Naive thymus-derived CD4-positive, alpha-beta T cell (primary cell): ENCODE measurements at places on chromosomes 6 and 20. TPM values are rescaled to one million over a fixed set of nuclear protein-coding genes. Genes with fewer than 3 reads are reported as not detected.

DNA sequence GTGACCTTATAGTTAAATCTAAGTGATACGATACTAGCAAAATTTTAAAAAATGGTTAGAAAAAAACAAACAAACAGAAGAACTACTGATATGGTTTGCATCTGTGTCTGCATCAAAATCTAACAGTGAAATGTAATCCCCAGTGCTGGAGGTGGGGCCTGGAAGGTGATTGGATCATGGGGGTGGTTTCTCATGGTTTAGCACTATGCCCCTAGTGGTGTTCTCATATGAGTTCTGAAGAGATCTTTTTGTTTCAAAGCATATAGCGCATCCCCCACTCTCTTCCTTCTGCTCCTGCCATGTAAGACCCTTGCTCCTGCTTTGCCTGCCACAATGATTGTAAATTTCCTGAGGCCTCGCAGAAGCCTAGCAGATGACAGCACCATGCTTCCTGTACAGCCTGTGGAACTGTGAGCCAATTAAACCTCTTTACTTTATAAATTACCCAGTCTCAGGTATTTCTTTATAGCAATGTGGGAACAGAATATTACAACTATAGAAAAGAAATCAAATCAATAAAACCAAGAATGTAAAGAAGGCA lies 5.4 kb downstream of the FBXL4 start:
- DNase-seq = no peak

DNA sequence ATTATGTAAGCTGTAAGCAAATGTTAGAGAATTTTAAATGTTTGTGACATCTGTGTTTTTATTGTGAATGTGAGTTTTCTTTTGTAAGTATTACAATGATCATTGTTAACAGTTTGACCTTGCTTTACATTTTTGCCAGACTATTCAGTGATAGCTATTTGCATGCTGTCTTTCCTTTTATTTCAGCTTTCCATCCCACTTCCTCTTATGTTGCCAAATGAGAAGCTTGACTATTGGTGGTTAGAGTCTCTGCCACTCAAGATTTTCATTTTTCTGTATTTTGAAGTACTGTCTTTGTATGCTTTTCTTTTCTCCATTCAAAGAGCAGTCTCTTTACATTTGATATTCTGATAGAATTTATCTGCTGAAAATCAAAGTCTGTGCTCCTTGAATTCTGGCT lies 104.1 kb downstream of the PRIM2 start:
- no peak for DNase-seq

SUMO4 gene
- total RNA-seq = 10.2 TPM

DNA sequence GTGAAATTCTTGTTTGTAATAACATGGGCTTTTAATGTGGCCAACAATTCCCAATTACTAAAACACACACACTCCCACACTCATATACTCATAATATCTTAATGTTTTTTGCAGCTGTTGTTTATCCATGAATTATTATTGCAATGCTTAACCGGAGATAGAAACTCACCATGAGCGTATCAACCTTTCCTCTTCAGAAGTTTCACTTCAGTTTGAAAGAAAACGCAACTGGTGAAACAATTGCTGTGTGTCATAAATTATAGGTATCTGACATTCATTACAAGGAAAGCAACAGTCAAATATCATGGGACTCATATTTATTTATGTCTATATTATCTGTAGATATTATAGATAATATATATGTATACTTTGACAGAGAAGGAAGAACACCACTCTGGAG lies 104.1 kb downstream of the HDGFL1 start:
- DNase-seq = no peak

DNA sequence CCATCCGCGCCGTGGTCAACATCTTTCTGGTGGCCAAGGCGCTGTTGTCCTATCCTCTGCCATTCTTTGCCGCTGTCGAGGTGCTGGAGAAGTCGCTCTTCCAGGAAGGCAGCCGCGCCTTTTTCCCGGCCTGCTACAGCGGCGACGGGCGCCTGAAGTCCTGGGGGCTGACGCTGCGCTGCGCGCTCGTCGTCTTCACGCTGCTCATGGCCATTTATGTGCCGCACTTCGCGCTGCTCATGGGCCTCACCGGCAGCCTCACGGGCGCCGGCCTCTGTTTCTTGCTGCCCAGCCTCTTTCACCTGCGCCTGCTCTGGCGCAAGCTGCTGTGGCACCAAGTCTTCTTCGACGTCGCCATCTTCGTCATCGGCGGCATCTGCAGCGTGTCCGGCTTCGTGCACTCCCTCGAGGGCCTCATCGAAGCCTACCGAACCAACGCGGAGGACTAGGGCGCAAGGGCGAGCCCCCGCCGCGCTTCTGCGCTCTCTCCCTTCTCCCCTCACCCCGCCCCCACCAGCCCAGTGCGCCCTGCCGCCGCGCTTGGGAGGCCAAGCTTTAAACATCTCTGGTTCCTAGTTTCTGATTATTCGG lies 4.0 kb downstream of the SLC32A1 start:
- DNase-seq = no peak

GRCh38 chr6:110944681-110945151 lies 13.8 kb upstream of the GTF3C6 start:
- no peak for DNase-seq

DNA sequence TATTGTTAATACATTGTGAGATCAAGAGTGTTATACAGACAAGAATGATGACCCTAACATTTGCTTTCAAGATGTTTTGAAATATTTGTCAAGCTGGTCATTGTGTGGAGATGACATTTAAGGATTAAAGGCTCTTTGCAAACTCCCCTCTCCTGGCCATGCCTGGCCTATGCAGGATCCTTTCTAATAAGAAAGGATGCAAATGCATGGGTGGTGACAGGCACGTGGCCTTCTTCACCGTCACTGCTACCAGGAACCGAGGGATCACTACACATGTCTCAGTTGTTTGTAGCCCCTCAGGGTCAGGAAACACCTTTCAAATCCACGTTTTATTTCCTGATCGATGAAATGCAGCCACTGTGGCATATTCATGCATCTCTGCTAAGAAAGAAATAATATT lies 419.7 kb downstream of the PRKN start:
- no peak for DNase-seq

DNA sequence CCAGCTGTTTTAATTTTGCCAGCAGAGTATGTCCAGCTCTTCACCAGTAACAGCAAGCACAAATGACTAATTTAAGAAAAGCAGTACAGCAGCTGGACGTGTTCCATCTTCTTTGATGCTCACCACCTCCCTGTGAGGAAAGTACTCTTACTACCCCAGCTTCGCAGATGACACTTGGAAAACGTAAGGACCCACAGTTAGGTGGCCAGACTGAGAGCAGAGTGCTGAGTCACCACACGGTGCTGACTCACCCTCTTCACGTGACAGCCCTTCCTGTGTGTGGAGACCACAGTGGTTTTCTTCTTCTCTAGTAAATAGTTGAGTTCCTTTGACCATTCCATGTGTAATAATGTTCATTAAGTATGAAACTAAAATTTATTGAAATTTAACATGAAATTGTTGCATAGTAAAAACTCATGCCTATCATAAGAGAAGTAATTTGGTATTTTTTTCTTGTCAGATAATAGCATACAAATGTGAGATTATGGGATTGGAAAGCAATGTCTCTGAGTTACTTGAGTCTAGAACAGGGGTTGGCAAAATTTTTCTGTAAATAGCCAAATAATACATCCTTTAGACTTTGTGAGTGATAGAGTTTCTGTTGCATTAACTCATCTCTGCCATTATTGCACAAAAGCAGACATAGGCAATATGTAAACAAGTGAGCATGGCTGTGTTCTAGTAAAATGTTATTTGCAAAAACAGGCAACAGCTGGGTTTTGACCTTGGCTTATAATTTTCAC lies 76.6 kb downstream of the SLX4IP start:
- DNase-seq = peak; percentile 17

DNA sequence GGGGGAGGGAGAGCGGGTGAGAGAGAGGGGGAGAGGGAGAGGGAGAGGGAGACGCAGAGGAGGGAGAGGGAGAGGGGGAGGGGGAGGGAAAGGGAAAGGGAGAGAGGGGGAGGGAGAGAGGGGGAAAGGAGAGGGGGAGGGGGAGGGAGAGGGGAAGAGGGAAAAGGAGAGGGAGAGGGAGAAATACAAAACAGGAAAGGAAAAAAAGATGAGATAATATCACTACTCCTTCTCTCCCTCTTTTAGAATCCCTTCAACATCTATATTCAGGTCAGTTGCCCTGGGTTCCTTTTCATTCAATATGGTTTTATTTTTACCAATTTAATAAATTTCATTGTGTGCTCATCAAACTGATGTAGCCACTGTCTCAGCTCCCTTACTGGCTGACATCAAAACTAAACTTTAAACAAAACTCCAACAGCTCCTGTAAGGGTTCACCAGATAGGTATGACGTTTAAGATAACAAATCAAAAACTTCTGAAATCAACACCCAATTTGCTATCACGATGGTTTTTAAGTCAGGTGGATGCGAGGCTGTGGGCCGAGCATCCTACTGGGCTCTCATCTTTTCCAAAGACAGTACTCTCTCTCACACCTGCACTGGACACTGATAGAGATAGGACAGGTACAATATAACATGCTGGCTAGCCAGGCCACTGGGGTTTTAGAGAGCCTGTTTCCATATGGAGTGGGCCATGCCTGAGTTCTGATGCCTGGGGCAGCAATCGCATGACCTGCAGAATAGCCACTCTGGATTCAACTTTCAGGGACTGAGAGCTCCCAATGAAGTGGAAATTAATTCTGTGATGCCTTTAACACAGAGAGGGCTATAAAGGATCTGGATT lies 99.5 kb downstream of the FYN start:
- peak; percentile 34 for DNase-seq

CDH4 gene
- 0.05 and 0.12 TPM in 2 replicates for total RNA-seq

DNA sequence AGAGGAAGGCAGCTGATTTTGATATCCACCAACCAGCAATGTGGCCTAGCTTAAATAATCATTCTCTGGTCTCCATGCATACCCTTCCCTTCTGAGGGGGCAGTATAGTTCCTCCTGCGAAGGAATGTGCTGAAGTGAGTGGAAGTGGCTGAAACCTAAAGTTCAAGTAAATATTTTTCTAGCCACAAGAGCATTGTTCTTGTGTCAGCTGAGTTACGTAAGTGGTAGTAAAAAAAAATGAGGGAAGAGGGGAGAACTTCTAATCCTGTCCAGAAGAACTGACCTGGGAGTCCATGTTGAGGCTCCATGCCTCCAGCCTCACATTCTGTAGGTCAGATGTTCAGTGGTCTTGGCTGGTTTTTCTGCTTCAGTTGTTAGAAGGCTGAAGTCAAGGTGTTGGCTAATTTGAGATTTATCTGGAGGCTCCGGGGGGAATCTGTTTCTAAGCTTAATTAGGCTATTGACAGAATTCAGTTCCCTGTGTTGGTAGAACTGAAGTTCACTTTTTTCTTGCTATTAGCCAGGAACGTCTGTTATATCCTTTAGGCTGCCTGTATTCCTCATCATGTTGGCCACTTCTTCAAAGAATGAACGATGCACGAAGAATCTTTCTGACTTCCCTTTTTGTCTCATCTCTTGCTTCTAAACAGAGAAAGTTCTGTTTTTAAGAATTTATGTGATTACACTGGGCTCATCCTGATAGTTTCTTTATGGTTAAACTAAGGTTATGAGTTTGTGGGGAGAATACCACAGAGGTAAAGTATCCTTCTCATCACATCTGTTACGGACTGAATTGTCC lies 207.1 kb upstream of the PRSS16 start:
- no peak for DNase-seq

TMEM170B gene
- total RNA-seq = 3.6 TPM

DNA sequence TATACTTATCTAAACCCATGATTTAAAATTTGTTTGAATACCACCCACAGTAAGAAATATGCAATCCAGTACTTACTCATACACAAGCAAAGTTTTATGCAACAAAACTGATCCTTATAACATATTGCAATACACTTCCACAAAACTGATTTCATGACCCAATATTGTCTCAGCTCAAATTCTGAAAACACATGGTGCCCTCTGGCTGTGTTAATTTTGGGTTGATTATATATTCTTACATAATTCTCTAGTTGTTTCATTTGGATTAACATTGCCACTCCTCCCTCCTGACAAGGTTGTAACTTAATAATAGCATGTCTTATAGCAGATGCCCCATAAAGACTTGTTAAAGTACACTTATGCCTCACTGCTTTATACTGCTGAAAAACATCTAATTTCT lies 73.0 kb upstream of the TULP1 start:
- no peak for DNase-seq

DNA sequence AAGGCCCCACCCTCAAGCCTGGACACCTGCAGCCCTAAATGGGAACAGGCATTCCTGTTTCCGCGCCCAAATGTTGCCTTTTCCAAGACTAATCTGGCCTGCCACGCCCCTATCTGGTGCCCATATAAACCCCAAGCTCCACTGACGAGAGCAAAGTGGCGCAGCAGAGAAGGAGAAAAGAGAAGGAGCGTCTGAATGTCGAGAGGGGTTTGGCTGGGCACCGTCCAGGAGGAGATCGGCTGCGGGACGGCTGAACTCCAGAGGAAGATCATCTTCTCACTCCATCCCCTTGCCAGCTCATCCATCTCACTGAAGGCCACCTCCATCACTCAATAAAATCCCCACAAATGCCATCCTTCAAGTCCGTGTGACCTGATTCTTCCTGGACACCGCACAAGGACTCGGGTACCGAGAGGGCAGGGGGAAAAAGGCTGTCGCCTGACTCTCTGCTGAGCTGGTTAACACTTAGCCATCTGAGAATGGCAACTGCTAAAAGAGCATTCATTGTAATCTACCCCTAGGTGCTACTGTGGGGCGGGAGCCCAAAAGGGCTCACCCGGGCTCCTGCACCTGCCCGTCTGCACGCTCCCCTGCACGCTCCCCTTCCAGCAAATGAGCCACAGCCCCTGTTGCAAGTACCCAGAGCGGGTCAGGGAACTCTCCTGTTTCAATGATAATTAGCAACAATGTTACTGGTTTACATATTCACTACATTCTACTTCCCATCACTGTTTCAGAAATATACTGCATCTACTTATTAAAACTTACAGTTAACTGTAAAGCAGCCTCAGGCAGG lies 23.5 kb downstream of the TAF4 start:
- no peak for DNase-seq

REM1 gene
- total RNA-seq = not detected

DNA sequence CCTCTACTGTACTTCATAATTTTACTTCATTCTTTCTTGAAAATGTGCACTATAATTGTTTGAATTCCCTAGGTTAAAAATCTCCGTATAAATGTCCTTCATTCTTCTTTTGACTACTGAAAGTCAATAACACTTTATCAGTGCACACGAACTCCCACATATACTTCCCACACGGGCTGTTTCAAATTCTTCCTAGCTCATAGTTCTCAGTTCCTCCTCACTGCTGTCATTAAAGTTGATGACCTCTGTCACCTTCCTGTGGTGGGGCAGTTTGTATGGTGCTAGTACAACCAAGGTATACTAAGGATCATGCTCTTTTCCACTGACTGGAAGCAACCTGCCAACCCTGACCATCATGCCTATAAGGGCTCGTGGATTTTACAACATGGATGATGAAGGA lies 40.0 kb upstream of the CD2AP start:
- no peak for DNase-seq

GRCh38 chr6:73515204-73515655 lies 5.6 kb downstream of the EEF1A1 start:
- no peak for DNase-seq

GNMT gene
- total RNA-seq = 0.97 and 0.99 TPM in 2 replicates

ZBTB12 gene
- total RNA-seq = 1.1 TPM

VSX1 gene
- not detected for total RNA-seq

GRCh38 chr6:53240761-53241160 lies 92.1 kb upstream of the GCM1 start:
- no peak for DNase-seq

- DNase-seq = no peak
These were observed 282.9 kb downstream of the CLIC5 start for GRCh38 chr6:45732731-45733130.

- peak; percentile 56 for DNase-seq
These were observed 15.8 kb downstream of the MAN1A1 start for GRCh38 chr6:119333707-119334295.
